Activated CD4-positive, alpha-beta T cell treated with anti-CD3 and anti-CD28 coated beads, Interleukin-2, amount 10 ng/mL, durations not matched to agents 7 days and 5 days (primary cell): ENCODE measurements at places on chromosomes 2 and 18. TPM values are rescaled to one million over a fixed set of nuclear protein-coding genes. Genes with fewer than 3 reads are reported as not detected.

DNA sequence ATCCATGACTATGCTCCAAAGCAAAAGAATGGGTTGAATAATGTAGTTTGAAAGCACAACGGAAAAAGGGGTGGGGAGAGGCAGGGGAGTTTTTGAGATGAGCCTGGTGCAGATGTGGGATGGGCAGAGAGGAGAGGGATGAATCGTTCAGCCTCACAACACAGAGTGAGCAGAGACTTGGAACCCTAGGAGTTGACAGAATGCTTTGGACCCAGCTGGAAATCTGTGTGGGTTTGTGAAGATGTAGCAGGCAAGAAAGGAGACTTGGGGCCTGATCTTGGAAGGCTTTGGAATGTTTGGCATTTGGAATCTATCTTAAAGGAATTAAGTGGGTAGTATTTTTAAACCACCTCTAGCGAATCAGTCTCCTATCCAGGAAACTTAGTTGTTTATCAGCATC, 66.0 kb upstream of the KCTD1 start:
- DNase-seq = no peak

DNA sequence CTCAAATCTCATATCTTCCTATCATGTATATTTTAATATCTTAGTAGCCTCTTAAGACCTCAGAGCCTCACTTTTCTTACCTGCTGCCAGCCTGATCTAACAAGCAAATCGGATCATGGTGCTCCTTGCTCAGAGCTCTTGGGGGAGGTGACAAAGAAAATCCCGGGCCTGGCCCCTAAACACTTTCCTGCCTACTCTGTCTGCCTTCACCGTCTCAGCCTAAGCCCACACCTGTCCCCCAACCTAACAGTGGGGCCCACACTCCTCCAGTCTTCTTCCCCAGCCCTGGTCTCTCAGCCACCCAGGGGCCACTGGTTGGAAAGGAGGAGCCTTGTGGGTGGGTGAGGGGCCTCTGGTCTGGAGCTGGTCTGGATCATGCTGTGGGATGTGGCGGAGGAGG, 207.3 kb downstream of the HAUS1 start:
- DNase-seq = no peak

GRCh38 chr18:75828379-75828778, 400.9 kb upstream of the SMIM21 start:
- no peak for DNase-seq

The OTX1 gene
- total RNA-seq = not detected

The EGR4 gene
- not detected for total RNA-seq

GRCh38 chr2:146806364-146807005, 1038.3 kb upstream of the ACVR2A start:
- no peak for DNase-seq

DNA sequence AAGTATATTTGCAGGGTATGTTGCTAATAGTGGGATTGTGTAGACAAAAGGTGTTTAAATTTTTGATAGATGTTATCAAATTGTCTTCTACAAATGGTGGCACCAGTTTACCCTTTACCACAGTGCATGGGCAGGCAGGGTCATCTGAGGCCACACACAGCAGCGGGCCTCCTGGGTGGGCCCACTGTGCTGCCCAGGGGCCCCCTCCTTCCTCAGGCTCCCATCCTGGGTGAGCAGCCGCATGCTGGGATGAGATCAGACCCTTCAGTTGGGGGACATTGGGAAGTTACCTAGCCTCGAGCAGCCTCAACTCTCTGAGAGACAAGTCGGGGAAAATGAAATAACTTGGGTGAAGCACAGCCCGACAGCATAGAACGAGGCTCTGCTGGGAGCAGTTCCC, 9.7 kb downstream of the MYO7B start:
- DNase-seq = no peak

The AMER3 gene
- not detected for total RNA-seq

DNA sequence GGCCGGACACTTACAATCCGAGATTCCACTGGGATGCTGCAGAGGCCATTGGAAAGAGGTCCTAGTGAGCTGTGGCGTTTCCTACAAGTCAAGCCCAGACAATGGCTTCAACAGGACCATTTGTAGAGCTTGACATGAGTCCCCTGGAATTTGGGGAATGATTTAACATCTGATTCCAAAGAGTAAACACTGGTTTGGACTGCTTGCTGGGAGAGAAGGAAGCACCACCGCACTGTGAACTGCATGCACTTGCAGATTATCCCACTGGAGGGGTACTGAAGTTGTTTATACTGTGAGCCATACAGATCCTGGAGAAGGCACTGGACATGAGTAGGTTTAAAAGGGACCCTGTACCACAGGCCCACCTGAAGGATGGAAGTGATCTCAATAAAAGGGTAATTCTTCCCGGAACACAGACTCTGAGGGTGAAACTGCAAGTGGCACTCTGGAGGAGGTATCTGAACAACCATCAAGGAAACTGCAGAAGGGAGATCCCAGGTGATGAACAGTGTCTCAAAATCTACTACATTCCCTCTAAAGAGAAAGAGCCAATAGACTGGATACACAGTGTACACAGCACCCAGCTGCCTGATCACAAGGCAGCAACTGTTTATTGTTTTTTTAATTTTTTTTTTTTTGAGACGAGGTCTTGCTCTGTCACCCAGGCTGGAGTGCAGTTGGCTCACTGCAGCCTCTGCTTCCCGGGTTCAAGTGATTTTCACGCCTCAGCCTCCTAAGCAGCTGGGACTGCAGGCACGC, 4.3 kb upstream of the RAB6C start:
- DNase-seq = no peak
